ENCODE measurements at places on chromosomes 16 and 17.

GRCh38 chr17:66900126-66901010 lies 64.1 kb upstream of the CACNG4 start:
- DNase-seq: no peak

DNA sequence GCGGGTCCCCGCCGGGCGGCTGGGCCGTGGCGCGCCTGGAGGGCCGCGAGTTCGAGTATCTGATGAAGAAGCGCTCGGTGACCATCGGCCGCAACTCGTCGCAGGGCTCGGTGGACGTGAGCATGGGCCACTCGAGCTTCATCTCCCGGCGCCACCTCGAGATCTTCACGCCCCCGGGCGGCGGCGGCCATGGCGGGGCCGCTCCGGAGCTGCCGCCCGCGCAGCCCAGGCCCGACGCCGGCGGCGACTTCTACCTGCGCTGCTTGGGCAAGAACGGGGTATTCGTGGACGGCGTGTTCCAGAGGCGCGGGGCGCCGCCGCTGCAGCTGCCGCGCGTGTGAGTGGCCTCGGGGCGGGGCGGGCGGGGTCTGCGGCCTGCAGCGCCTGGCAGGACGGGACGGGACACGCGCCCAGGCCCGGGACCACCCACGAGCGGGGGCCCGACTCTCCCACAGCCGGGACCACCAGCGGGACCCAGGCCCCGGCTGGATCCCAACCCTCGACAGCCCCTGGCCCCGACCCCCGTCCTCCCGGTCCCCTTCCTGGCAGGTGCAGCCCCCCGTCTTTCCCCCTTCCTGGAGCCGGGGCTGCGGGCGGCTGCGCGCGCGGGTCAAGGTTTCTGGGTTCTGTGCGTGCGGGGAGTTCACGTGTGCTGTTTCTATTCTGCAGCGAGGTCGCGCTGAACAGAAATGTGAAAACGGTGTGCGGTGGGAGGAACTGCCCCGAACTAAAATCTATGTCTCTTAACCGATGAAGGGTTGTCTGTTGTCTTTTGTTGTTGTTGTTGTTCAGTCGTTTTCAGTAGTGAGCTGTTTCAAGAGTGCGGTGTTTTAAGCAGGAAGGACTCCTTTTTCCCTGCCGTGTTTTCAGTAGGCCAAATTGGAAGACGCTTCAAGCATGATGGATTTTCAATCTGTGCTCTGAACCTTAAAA lies 705 bp downstream of the FOXK2 start:
- DNase-seq: peak; percentile 27

GRCh38 chr16:67773569-67774456 lies 32.5 kb downstream of the RANBP10 start:
- no peak for DNase-seq

GRCh38 chr16:51408357-51408756 lies 257.3 kb upstream of the SALL1 start:
- DNase-seq: no peak

- DNase-seq: no peak
Observed at GRCh38 chr17:64103391-64104364, 26.3 kb downstream of the ERN1 start.

All from T-helper 2 cell (primary cell).